A549 treated with ZK216348 at 1 μM for 4 hours (cell line): ENCODE measurements at places on chromosomes 6 and 20. TPM values are rescaled to one million over a fixed set of nuclear protein-coding genes. Genes with fewer than 3 reads are reported as not detected.

The HTR1B gene
- 0.12 to 0.22 TPM (median 0.18 TPM) in 5 replicates for total RNA-seq

The ZNF165 gene
- 0.57 to 1.5 TPM (median 0.83 TPM) in 5 replicates for total RNA-seq

The RNF217 gene
- total RNA-seq, result 3.9 to 8.9 TPM (median 6.6 TPM) in 5 replicates

The C20orf144 gene
- 0.08 to 0.19 TPM in 2 of 5 replicates, not detected in the others for total RNA-seq

The NR2E1 gene
- 0.09 TPM in 1 of 5 replicates, not detected in the others for total RNA-seq

The C6orf120 gene
- total RNA-seq, result 8.3 to 15.1 TPM (median 12.6 TPM) in 5 replicates

The FAM229B gene
- total RNA-seq, result 4.7 to 10.6 TPM (median 8.7 TPM) in 5 replicates

The HLA-DOA gene
- not detected in 5 replicates for total RNA-seq

The BHLHE23 gene
- not detected in 5 replicates for total RNA-seq

The PKHD1 gene
- not detected in 5 replicates for total RNA-seq
